ENCODE measurements at places on chromosomes 16 and 17.
A peak's percentile ranks its signal among the peaks of the same experiment; 100 is the strongest.

GRCh38 chr16:84548971-84549844 lies 44.7 kb upstream of the MEAK7 start:
- H3K4me1 ChIP-seq: peaks cover 72% of the 10 kb centered on the region
- no peak for DNase-seq
- peak overlapping the region; percentile 28 for H3K27ac ChIP-seq
- peaks cover 20% of the 10 kb centered on the region for H3K27me3 ChIP-seq
- H3K4me3 ChIP-seq: peak overlapping the region; percentile 42

- H3K27ac ChIP-seq: peak overlapping the region; percentile 54
- DNase-seq: no peak
- no peaks in the 10 kb centered on the region for H3K27me3 ChIP-seq
- peaks cover 9% of the 10 kb centered on the region for H3K36me3 ChIP-seq
- H3K4me1 ChIP-seq: peaks cover 51% of the 10 kb centered on the region
- peak overlapping the region; percentile 95 for H3K4me3 ChIP-seq
These were observed 1.7 kb downstream of the ACADVL start for GRCh38 chr17:7221278-7222092.

- H3K36me3 ChIP-seq: no peaks in the 10 kb centered on the region
- H3K27me3 ChIP-seq: peaks cover 19% of the 10 kb centered on the region
- peak; percentile 11 for DNase-seq
- peak within 1 kb of the TSS; percentile 51 for H3K27ac ChIP-seq
These were observed at the start of gene IL21R for GRCh38 chr16:27401768-27402568. TSS of gene IL21R (plus strand) at chr16:27402174. CDS start at chr16:27430072, 27,898 bp downstream.

GRCh38 chr16:59044616-59045015 lies 310.5 kb upstream of the GOT2 start:
- H3K27ac ChIP-seq: no peak overlapping the region
- peaks cover 8% of the 10 kb centered on the region for H3K4me1 ChIP-seq
- H3K36me3 ChIP-seq: no peaks in the 10 kb centered on the region
- DNase-seq: no peak
- H3K4me3 ChIP-seq: no peak overlapping the region

DNA sequence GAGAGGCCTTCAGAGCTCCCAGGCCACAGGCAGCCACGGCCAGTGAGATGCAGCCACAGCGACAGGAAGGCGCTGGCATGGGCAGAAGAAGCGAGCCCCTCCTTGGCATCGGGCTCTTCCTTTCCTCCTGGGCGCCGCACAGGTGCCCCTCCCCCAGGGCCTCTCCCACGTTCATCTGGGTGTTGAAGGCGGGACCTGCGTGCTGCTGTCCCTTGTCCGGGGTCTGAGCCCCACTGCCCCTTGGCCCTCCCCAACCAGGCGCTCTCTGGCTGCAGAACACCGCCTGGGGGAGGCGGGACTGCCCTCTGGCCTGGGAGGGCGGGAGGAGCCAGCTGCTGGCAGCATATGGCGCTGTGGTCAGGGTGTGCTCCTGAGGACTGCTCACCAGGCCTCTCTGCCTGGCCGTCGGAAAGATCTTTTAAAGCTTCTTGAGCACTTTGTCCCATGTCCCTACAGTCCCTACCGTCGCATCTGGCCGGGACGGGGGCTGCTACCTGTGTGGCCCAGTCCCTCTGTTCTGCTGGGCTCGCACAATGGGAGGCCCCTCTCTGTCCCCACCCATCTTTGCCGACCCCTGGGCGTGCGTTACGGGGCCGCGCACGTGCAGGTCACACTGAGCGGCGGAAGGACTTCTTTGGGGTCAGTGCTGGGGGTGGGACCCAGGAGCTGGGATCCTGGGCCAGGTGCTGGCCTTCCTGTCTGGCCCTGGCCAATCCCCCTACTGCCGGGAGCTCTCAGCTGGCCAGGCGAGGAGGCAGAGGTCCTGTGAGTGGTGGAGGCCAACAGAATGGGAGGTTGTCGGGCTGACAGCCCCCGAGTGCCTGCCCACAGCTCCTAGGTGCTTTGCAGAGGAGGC lies 1.7 kb downstream of the SLC25A10 start:
- H3K4me1 ChIP-seq: peaks cover 34% of the 10 kb centered on the region
- H3K27me3 ChIP-seq: peaks cover 26% of the 10 kb centered on the region
- H3K4me3 ChIP-seq: peak overlapping the region; percentile 88
- no peak overlapping the region for H3K27ac ChIP-seq
- peak; percentile 48 for DNase-seq

DNA sequence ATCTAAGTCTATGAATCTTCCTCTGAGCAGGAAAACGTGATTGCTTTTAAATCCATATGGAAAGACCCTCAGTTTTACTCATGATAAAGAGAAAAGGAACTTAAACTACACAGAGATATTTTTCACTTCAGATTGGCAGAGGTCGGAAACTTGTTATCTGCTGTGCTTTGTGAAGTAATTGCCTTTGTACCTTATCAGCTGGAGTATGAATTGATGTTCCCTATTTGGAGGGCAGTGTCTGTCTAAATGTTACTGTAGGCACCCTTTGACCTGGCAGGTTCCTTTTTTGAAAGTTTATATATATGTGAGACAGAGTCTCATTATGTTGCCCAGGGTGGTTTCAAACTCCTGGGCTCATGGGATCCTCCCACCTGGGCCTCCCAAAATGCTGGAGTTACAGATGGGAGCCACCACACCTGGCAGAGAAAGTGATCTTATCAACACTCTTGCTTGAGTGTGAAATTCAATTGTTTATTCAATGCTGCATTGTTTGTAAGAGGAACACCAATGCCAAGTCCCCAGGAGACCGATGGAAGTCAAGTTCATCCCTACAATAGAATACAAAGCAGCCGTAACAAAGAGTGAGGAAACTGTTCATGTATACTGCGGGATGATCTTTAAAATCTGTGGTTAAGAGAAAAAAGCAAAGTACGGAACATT lies 52.3 kb downstream of the ABCC1 start:
- no peak overlapping the region for H3K4me3 ChIP-seq
- H3K27ac ChIP-seq: no peak overlapping the region
- peaks cover 28% of the 10 kb centered on the region for H3K4me1 ChIP-seq
- H3K36me3 ChIP-seq: peaks cover 8% of the 10 kb centered on the region
- DNase-seq: no peak

GRCh38 chr16:78310990-78311561 lies 211.6 kb downstream of the WWOX start:
- H3K4me1 ChIP-seq: peaks cover 71% of the 10 kb centered on the region
- peaks cover 9% of the 10 kb centered on the region for H3K36me3 ChIP-seq
- DNase-seq: peak; percentile 54

DNA sequence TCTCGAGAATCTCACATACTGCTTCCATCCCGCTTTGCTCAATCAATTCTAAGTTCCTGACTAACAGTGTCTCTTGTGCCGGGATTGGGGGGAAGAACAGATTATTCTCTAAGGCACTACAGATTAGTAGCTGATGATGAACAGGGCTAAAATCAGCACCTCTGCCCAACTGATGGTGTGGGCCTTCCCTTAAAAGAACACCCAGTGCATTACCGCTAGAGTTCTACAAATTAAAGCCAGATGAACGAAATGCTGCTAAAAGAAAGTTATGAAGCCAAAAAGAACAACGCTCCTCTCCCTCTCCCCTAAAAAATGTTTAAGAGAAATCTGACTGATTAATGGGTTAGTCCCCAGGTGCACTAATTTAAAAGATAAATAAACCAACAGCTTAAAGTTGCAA lies 4.4 kb downstream of the CDC27 start:
- DNase-seq: no peak
- no peak overlapping the region for H3K27ac ChIP-seq
- H3K4me1 ChIP-seq: peaks cover 45% of the 10 kb centered on the region
- peaks cover 19% of the 10 kb centered on the region for H3K36me3 ChIP-seq
- no peaks in the 10 kb centered on the region for H3K27me3 ChIP-seq

DNA sequence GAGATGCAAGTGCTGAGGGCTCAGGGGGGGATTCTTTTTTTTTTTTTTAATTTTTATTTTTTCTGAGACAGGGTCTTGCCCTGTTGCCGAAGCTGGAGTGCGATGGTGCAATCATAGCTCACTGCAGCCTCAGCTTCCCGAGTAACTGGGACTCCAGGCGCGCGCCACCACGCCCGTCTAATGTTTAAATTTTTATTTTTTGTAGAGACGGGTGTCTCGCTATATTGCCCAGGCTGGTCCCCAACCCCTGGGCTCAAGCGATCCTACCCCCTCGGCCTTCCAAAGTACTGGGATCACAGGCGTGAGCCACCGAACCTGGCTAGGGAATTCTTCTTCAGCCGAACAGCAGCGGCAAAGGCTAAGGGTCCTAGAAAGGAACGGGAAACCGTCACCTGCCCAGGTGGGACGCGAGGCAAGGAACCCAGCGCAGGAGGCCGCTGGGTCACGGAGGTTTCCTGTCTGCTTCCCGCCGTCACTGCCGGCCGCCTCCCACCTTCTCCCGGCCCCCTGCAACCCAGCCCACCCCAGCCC lies 13.3 kb upstream of the OR1F1 start:
- H3K27ac ChIP-seq: no peak overlapping the region
- peak overlapping the region; percentile 76 for H3K4me3 ChIP-seq
- no peak for DNase-seq
- H3K27me3 ChIP-seq: peaks cover 98% of the 10 kb centered on the region
- peaks cover 27% of the 10 kb centered on the region for H3K4me1 ChIP-seq
- H3K36me3 ChIP-seq: no peaks in the 10 kb centered on the region

GRCh38 chr16:17414421-17414820 lies 56.3 kb downstream of the XYLT1 start:
- H3K4me3 ChIP-seq: no peak overlapping the region
- peaks cover 15% of the 10 kb centered on the region for H3K27me3 ChIP-seq
- no peak overlapping the region for H3K27ac ChIP-seq
- peaks cover 9% of the 10 kb centered on the region for H3K36me3 ChIP-seq
- DNase-seq: no peak

DNA sequence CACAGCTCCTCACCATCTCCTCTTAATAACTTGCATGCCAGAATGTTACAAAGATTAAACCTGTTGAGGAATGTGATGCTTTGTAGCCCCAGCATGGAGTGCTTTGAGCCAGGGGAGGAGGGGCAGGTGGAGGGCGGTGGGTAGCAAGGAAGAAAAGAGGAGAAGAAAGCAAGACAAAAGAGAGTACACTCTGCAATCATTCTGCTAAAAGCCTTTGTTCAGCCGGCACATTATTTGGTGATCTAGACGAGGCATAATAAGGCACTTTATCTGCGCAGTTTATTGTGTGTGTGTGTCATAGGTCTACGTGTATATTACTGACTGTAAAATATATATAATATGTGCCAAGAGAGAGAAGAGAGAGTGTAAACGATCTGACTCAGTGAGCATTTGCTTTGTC lies 139.1 kb downstream of the SOX9 start:
- H3K36me3 ChIP-seq: no peaks in the 10 kb centered on the region
- H3K27me3 ChIP-seq: peaks cover 3% of the 10 kb centered on the region
- no peak for DNase-seq
- peaks cover 1% of the 10 kb centered on the region for H3K4me1 ChIP-seq
- H3K27ac ChIP-seq: no peak overlapping the region

DNA sequence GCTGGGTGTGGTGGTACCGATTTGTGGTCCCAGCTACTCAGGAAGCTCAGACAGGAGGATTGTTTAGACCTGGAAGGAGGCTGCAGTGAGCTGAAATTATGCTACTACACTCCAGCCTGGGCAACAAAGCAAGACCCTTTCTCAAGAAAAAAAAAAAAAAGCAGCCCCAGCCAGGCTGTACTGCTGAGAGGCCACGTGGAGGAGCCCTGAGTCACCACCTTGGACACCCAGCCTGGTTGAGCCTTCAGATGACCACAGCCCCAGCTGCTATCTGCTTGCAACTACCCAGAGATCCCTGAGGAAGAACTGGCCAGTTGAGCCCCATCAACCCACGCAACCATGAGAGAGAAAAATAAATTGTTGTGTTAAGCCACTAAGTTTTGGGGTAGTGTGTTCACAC lies 23.6 kb upstream of the GPRC5C start:
- no peak overlapping the region for H3K27ac ChIP-seq
- H3K4me1 ChIP-seq: peaks cover 30% of the 10 kb centered on the region
- no peak for DNase-seq
- peaks cover 5% of the 10 kb centered on the region for H3K36me3 ChIP-seq

DNA sequence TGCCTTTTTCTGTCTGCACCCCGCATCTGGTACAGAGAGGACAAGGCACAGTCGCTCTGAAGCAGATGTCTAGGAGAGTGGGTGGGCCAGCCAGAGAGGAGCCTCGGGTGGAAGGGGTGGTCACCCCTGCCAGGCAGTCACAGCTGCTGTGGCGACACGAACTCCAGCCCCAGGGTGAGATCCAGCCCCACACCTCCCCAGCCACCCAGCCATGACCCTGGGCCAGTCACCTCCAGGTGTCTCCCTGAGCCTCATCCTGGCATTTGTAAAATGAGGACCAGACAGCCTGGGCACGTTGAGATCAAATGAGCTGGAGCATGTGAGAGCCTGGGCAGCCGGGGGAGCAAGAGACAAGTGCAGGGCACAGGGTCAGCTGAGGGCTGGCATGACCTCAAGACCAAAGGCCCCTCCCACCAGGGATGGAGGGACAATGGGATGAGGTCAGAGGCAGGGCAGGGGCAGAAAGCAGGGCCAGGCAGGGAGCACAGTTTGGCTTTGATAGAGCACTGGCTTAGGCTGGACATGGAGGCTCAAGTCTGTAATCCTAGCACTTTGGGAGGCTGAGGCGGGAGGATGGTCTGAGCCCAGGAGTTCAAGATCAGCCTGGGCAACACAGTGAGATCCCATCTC lies 7.7 kb downstream of the ADAM11 start:
- H3K4me1 ChIP-seq: peaks cover 18% of the 10 kb centered on the region
- H3K27me3 ChIP-seq: peaks cover 26% of the 10 kb centered on the region
- H3K36me3 ChIP-seq: no peaks in the 10 kb centered on the region
- H3K4me3 ChIP-seq: no peak overlapping the region
- DNase-seq: no peak

DNA sequence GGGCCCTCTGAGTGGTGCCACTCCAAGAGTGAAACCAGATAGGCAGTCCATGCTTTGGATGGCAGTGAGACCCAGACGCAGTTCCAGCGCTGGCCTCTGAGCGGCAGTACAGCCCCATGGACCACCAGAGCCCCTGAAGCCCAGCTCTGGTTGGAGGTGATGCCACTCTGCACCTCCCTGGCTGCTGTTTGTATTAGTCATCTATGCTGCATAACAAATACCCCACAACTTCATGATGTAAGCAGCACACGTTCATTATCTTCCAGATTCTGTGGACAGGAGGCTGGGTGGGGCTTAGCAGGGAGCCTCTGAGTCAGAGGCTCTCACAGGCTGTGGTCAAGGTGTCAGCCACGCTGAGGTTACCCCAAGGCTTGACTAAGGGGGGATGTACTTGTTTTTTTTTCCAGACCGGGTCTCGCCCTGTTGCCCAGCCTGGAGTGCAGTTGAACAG lies 5.1 kb upstream of the NME4 start:
- peaks cover 44% of the 10 kb centered on the region for H3K4me1 ChIP-seq
- H3K27me3 ChIP-seq: peaks cover 7% of the 10 kb centered on the region
- no peak overlapping the region for H3K4me3 ChIP-seq

DNA sequence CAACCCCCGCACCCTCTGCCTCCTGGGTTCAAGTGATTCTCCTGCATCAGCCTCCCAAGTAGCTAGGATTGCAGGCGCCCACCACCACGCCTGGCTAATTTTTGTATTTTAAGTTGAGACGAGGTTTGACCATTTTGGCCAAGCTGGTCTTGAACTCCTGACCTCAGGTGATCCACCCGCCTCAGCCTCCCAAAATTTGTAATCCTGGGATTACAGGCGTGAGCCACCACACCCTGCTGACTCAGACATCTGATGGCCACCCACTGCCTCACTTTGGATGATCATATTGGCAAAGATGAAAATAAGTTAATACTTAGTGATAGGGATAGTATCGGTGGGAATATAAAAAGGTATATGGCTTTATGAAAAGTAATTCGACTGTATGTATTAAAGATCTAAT lies 55.9 kb downstream of the GRB2 start:
- no peaks in the 10 kb centered on the region for H3K27me3 ChIP-seq
- peaks cover 4% of the 10 kb centered on the region for H3K36me3 ChIP-seq
- H3K27ac ChIP-seq: no peak overlapping the region
- no peak overlapping the region for H3K4me3 ChIP-seq

Measured in nephron progenitor cell (in vitro differentiated cells).